ENCODE measurements at places on chromosomes 2 and 18. TPM values are rescaled to one million over a fixed set of nuclear protein-coding genes. Genes with fewer than 3 reads are reported as not detected.

The MYO5B gene
- not detected for total RNA-seq

The TBR1 gene
- 0.10 TPM for total RNA-seq

The RGPD6 gene
- 9.4 TPM for total RNA-seq

The FLACC1 gene
- 3.0 TPM for total RNA-seq

The SP110 gene
- total RNA-seq: 128 TPM

The CLEC4F gene
- total RNA-seq: not detected

The ACTG2 gene
- not detected for total RNA-seq

The RTP5 gene
- not detected for total RNA-seq

The IAH1 gene
- total RNA-seq: 73.3 TPM

The THSD7B gene
- total RNA-seq: not detected

The KCNG2 gene
- total RNA-seq: not detected

The TNFRSF11A gene
- total RNA-seq: 4.3 TPM

The RGPD5 gene
- total RNA-seq: 14.8 TPM

The CROCC2 gene
- not detected for total RNA-seq

The REG3A gene
- total RNA-seq: not detected

The TTC32 gene
- 19.3 TPM for total RNA-seq

The RAMP1 gene
- total RNA-seq: 5.8 TPM

The GALNT13 gene
- 0.61 TPM for total RNA-seq

The NEURL3 gene
- total RNA-seq: not detected

The LYG1 gene
- total RNA-seq: 1.4 TPM

The CRYGC gene
- total RNA-seq: not detected

The PPIG gene
- 62.0 TPM for total RNA-seq

The WIPF1 gene
- total RNA-seq: 390 TPM

The ZNF638 gene
- total RNA-seq: 74.0 TPM

The ATP9B gene
- 24.8 TPM for total RNA-seq

The SIGLEC15 gene
- not detected for total RNA-seq

The UGT1A5 gene
- total RNA-seq: not detected

The LIMS4 gene
- total RNA-seq: 0.78 TPM

The GTF2A1L gene
- total RNA-seq: not detected

The PROKR1 gene
- not detected for total RNA-seq

The PAX8 gene
- total RNA-seq: 0.55 TPM

The DLX1 gene
- not detected for total RNA-seq

The ALPP gene
- total RNA-seq: not detected

The PLGLB1 gene
- 2.0 TPM for total RNA-seq

The PPP1R1C gene
- not detected for total RNA-seq

The SERPINB11 gene
- total RNA-seq: not detected

The CCDC121 gene
- total RNA-seq: 1.6 TPM

The VAMP8 gene
- 141 TPM for total RNA-seq

The ANAPC1 gene
- 76.6 TPM for total RNA-seq

The MBP gene
- total RNA-seq: 87.0 TPM

The SIX2 gene
- total RNA-seq: not detected

The RNF144A gene
- total RNA-seq: 87.0 TPM

The UGT1A10 gene
- total RNA-seq: not detected
